Cerebellar nuclear complex (tissue), 1 donor: ENCODE measurements at places on chromosomes 1 and 21.

- DNase-seq = no peak
These were observed 37.9 kb upstream of the TENT5C start for GRCh38 chr1:117567976-117568375.

DNA sequence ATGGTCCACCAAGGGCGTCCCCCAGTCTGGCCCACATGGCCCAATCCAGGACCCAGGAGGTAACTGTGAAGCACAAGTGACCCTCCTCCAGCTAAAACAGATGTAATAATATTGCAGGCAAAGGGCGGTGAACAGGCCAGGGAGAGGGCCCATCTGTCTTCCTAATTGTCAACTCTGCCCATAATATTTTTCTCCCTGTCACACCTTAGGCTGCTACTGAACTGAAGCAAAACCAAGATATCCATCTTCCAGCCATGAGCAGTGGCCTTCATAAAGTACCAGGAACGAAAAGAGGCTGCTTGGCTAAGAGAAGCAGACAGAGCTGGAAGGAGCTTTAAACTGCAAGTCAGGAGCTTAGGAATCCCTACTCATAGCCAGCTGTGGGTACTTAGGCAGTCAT, 3.1 kb downstream of the KANK4 start:
- no peak for DNase-seq

GRCh38 chr1:229368347-229368746, 25.5 kb upstream of the CCSAP start:
- no peak for DNase-seq

GRCh38 chr1:65924471-65924870, 131.8 kb downstream of the PDE4B start:
- no peak for DNase-seq

DNA sequence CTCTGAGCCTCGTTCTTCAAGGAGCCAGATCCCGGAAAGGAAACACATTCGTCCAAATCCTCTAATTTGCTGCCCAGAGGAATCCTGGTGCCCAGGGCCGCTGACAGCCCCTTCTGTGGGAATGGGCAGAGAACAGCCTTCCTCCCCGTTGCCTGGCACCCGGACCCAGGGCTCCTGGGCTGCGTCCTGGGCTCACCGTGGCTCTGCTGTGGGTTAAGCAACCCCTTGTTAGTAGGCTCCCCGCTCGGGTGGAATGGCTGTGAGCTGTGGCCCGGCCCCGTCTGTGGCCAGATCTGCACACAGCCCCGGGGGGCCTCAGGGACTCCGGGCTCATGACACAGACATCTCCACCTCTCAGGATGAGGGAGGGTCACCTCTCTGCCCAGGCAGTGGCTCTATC, 122.9 kb upstream of the ARHGEF16 start:
- DNase-seq = no peak

- no peak for DNase-seq
These were observed 186.8 kb downstream of the SEC16B start for GRCh38 chr1:177783051-177783450.

GRCh38 chr1:162857850-162858249, 3.1 kb downstream of the CCDC190 start:
- no peak for DNase-seq

DNA sequence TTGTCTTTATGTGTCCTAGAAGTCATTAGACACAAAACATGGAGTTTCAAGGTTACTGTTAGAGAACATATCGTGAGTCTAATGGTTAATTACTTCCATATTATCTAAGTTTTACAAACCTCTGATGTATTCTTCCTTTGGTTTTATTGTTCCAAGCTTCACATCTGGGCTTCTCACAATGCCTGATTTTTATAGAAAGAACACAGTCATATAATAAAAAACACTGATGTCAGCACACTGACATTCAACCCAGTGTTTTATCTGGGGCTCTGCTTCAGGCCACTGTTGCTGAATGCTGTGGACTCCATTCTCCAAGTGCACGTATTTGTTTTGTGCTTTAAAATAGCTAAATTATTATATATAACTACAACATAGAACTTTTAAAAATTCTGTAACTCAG, 232.9 kb downstream of the SMYD3 start:
- no peak for DNase-seq

DNA sequence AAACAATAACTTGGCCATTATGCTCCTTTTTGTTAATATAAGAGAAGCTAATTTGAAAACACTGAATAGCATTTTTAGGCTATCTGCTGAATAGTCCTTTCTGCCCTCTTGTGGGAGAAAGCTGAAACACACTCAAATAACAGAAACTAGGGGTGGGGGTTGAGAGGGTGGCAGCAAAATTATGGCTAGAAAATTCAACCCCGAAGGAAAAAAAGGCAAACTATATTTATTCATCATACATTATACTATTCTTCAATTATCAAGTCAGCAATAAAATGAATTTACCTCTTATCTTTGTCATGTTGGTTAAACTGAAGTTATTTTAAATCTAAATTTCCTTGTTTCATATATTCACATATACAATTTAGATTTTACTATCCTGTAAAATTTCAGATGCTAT, 255.9 kb downstream of the FAF1 start:
- no peak for DNase-seq

- DNase-seq = no peak
These were observed 181.6 kb downstream of the FCRL5 start for GRCh38 chr1:157370698-157371097.

GRCh38 chr1:77283701-77284425, 2.0 kb downstream of the AK5 start:
- no peak for DNase-seq

GRCh38 chr1:197911857-197912696, 5.1 kb upstream of the LHX9 start:
- DNase-seq = no peak
